ENCODE measurements at places on chromosomes 3 and 15.

DNA sequence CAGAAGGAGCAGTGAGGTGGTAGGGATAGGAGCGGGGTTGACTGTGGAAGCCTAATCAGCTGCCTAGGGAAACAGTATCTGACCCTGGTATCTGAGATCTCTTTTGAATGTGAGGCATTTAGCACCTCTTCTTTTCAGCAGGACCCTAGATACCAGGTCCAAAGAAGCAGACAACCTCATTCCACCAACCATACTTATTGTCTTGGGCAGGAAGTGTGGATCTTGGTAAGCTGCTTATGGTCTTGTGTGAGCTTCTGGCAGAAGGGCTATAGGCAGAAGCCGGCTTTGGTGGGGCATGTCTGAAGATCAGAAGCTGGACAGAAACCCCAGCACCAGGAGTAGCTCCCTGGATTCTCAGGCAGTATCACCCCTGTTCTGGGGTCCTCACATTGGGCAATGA lies 65.6 kb downstream of the TIPARP start:
- DNase-seq = no peak

- DNase-seq = no peak
Observed at GRCh38 chr3:31562525-31562924, 29.8 kb downstream of the STT3B start.

- no peak for DNase-seq
Observed at GRCh38 chr3:52839892-52840545, 5.2 kb upstream of the MUSTN1 start.

DNA sequence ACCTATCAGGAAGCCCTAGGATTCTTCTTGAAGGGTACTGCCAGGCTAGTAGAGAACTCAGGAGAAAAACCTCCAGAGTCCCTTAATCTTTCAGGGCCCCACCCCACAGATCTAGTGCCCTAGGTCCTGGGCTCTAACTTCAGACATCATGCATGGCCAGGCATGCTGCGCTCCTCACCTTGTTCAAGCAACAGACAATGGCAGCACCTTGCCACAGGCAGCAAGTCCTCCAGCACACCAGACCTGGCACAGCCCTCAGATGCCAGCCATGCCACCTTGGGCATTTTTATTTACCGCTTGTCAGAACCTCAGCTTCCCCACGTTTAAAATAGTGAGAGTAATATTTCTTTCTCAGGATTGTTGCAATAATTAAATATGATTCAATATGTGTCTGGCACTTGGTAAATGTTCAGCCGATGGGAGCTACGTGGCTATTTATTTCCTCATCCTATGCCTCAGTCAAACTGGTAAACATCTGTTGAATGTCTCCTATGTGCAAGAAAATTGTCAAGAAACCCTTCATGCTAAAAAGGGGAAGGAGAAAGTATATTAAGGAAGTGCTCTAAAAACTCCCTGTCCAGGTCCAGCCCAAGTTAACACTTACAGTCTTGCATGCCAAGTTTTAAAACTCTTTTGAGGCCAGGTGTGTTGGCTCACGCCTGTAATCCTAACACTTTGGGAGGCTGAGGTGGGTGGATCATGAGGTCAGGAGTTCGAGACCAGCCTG lies 14.5 kb upstream of the CCR1 start:
- no peak for DNase-seq

DNA sequence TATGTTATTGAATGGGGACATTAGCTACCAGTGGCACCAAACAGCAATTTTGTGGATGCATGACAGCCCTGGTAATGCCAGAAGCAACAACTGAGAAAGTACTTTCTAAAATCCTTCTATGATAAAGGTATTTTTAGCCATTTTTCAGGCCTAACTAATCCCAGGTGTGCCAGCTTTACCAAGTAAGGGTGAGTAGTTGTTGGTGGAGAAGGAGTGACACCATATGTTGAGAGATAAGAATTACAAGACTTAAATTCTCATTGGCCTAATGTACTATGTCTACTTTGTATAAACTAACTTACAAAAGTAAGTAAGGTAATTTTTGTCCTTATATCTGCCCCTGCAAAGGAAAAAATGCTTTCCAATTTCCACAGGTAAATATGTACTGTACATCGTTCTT lies 4.1 kb upstream of the COX17 start:
- no peak for DNase-seq

GRCh38 chr3:775178-775880 lies 317.5 kb upstream of the CNTN6 start:
- DNase-seq = no peak

- DNase-seq = no peak
Observed at GRCh38 chr15:28030801-28031200, 68.3 kb downstream of the OCA2 start.

DNA sequence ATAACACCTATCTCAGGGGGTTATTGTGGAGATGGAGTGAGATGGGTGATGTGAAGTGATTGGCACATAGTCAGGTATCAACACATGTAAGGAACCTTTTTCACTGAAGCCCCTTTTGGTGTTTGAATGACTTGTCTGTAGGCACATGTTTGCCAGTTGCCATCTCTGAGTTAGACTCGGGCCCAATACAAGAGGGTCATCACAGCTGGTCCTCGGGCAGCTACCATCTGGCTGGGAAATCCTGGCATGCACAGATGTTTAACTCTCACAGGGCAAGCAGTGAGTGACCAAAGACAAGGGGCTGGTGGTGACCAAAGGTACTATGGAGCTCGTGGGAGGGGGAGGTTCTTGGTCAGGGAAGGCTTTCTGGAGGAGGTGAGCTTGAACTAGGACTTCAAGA lies 118.8 kb downstream of the CLSTN2 start:
- no peak for DNase-seq

DNA sequence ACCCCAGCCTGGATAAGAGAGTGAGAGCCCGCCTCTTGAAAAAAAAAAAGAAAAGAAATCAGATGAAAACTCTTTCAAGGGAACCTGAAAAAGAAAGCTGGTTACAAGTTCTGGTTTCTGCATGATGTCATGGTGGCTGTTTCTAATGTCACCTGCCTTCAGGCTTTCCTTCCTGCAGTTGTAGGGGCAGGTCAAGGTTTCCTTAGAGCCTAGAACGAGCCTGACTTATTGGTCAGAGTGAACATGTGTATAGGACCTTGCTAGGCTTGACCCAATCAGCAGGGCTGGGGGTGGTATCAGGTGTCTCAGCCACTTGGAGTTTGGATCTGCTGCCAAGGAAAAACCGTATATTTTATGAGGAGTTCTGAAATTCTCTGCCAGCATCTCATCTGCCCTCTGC lies 3.8 kb downstream of the IVD start:
- no peak for DNase-seq

GRCh38 chr3:77404871-77405270 lies 365.0 kb downstream of the ROBO2 start:
- no peak for DNase-seq

DNA sequence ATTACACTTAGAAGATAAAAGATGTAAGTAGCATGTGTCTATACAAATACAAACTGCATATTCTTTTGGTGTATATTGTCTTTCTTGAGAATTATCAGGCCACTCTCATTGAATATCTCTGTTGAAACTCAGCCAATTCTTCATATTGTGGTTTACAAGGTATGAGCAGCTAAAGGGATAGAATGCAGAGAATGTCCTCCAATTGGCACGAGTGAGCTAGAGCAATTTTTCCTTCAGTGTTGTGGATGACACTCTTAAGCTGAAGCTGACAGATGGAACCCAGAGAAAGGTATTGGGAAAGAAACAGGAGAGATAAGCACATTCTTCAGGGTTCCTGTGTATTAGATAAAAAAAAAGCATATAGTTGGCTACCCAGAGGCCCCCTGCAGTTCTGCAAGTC lies 453.1 kb downstream of the EPHA3 start:
- DNase-seq = no peak

DNA sequence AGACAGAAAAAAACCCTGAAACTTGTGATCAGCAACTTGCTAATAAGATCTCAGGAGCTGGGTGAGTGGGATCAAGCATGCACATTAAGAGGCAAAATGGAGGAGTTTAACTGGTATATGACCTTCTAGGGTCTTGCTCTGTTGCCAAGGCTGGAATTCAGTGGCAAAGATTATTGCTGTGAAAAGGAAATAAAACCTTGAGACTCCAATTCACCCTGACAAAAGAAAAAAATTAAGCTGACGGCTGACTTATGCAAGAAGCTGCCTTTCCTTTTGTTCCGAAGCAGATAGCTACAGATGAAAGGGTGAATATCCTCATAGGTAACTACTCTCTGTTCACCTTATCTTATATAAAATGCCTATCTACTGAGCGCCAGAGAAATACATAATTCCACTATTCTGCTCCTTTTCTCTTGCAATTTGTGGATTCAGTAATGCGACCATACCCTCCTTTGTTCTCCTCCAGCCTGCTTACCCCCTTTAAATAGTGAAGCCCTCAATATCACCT lies 68.9 kb downstream of the HERC1 start:
- DNase-seq = no peak

DNA sequence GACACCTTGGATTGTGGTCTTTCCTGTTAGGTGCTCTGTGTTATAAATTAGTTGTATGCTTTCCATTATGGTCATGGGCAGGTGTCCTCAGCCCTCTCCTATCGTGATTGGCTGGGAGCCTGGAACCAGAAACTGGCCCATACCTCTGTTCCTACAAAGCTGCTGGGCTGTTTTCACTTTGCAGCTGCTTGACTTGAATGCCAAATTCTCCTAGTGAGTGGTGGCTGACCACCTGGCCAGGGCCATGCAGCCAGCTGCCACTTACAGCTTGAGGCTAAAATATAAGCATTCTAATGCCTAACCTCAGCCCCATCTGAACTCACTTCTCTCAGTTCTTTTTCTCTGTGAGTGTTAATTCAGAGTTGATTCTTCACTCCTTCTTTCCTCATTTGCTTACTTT lies 239.3 kb upstream of the GBE1 start:
- DNase-seq = peak; percentile 73

DNA sequence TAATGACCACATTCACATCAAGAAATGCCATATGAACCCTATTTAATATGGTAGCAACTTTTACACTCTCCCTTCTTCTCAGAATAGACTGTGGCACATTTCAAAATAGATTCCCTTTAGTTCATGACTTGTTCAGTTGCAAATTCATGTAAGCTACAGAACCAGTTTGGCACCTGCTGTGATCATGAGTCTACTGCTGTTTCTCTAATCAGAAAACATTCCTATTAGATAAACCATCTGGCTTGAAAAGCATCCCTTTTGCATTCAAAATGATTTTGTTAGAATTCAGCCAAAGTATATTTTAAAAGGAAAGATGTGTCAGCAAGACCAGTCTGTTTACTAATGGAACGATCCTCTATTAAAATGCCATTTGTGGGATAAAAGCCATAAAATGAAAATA lies 304.4 kb downstream of the BCHE start:
- peak; percentile 67 for DNase-seq

DNA sequence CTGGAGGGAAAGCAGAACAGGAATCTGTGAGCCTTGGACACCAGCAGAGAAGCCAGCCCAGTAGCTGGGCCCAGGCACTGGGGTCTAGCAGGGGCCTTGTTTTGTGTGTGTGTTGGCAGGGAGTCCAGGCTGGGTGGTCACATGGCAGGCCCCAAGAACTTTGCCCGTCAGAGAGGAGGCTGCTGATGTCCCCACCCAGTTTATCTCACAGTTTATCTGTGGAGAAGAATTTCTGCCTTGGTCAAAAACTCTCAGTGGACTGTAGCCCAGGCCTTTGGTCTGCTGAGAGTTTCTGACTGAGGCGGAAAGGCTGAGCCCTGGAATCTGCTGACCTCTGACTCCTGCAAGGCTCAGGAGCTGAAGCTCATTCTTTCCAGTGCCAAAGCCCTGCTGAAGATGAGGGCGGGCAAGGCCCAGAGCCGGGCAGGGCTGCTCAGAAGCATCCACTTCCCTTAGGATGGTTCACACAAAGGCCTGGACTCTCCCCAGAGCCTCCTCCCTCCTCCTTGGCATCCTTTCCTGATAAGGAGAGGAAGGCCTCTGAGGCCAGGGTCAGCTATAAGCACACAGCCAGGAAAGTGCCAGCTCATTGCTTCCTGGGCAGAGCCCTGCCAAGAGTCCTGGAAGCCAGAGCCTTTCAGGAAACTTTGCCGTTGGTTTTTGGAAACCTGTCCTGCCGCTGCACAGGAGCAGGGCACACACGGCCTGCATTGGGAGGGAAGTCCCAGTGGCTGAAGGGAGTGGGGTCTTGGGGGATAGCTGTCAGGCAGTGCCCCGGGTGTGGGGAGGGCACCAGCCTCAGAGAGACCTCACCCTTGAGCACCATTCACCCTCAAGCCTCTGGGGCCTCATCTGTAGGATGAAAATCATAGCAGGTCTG lies 37.2 kb upstream of the SLCO2A1 start:
- no peak for DNase-seq

DNA sequence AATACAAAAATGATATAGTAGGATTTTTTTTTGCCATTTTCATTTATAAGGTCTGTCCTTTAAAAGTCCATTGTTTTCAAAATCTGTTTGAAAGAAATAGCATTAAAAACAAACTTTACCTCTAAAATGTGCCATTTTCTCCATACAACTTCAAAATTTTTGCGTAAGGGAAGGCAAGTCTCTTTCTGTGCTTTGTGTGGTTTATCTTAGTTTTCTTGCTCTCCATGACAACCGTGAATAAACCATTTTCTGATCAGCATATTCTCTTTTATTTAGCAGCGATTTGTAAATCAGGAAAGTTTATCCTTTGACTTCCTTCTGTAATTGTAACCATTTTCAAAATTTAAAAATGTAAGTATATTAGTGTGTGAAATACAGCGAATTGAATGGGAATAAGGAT lies 147.9 kb upstream of the CGNL1 start:
- no peak for DNase-seq

GRCh38 chr15:29018995-29019976 lies 133.5 kb downstream of the APBA2 start:
- DNase-seq = peak; percentile 92

GRCh38 chr3:71240034-71240433 lies 343.5 kb downstream of the FOXP1 start:
- DNase-seq = no peak

DNA sequence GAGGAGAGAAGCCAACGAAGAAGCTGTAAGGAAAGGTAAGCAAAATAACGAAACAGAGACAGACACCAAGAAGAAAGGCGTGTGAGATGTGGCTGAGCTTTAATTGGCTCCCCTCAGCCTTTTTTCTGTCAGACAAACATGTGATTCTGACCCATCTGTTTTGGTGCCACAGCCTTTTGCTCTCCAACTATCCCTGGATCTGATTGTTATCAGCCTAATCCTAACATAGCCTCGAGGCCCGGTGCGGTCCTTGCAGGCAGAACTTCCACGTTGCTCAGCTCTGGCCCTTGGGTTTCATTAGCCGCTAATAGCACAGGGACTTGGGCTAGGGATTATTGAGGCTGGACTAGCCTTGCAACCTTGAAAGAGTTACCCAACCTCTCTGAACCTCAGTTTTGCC lies 57.9 kb upstream of the CACNA2D3 start:
- DNase-seq = no peak

GRCh38 chr3:177096615-177097014 lies 100.7 kb downstream of the TBL1XR1 start:
- DNase-seq = no peak

GRCh38 chr15:79244876-79245275 lies 37.6 kb upstream of the ANKRD34C start:
- DNase-seq = no peak

- no peak for DNase-seq
Observed at GRCh38 chr3:141552440-141552991, 65.7 kb downstream of the RASA2 start.

- DNase-seq = no peak
Observed at GRCh38 chr15:93060336-93061248, 28.4 kb downstream of the RGMA start.

GRCh38 chr15:94086341-94086740 lies 145.0 kb upstream of the MCTP2 start:
- DNase-seq = no peak
